ENCODE measurements at places on chromosomes 5 and 9.

GRCh38 chr9:116837018-116837989, 150.2 kb downstream of the TRIM32 start:
- no peak for DNase-seq

GRCh38 chr5:27462936-27463335, 424.6 kb upstream of the CDH9 start:
- no peak for DNase-seq

DNA sequence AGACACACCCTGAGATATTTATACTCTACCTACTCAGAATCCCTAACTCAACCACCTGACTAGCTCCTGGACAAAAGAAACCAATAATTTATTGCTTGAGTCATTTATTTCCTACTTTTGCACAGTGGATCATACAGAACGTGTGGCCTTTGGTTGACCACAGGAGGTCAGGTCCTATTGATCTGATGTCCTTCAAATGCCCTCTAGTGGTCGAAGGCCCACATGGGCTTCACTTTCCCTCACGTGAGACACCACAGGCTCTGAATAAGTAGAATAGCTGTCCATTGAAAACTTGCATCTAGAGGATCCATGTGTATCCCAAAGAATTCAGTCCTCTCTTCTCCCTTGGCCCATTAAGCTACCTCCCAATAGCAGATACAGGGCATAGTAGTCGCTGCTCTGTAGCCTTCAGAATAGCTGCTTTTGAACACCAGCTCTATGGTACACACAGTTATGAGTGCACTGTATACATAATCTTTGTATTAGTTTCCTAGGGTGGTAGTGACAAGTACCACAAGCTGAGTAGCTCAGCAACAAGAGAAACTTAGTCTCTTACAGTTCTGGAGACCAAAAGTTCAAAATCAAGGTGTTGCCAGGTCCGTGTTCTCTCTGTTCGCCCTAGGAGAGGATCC, 177.6 kb upstream of the SMARCA2 start:
- DNase-seq = no peak

DNA sequence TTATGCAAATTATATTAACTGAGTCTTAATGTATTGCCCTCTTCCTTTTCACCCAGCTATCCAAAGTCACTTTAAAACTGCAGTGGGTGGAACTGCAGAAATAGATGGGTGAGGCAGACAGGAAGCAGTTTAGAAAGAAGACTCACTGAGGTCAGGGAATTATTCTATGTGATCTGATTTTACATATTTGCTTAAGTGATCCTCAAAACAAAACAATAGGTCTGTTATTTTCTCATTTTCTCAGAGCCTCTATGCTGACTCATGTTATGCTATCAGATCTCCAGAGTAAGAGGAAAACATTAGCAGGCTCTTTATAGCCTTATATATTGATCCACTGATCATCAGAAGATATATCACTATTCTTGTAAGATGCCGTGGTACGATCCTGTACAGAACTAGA, 63.5 kb downstream of the MRPS27 start:
- DNase-seq = no peak

DNA sequence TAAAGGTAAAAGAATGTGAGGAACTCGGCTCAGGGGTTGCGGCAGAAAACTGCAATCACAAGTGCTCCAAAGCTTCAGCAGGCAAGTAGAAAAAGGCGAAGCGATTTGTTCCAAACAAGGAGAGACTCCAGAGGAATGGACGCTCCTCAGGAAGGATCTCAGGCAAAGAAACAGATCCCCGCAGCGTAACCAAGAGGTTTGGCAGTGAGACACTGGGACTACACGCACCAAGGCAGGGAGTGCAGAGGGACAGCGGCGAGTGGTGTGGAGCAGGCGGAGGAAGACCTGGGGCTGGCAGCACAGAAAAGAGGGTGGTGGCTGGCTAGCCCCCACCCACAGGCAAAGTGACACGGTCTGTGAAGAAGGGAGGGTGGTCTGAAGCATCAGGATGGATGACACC, 54.7 kb upstream of the GOLPH3 start:
- no peak for DNase-seq

DNA sequence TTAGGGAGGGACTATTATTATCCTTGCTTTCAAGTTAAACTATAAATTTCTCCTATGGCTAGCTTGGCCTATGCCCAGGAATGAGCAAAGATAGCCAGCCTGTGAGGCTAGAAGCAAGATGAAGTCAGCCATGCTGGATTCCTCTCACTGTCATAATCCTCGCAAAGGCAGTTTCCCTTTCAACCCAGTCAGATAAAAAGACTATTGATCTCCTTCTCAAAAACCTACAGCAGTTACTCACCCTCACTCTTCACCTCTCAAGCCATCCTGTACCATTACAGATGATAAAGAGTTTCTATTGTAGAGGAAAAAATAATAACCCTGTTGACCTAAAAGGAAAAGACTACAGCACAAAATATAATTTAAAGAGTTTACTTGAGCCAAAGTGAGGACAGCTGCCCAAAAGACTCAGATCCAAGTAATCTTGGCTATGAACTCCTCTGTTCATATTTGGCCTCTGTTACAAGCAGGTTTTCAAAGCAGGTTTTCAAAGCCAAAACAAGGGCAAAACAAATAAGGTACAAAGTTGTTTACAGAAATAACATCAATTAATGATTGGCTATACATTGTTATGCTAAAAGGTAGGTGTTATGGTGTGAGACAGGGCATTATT, 41.7 kb downstream of the KCNV2 start:
- no peak for DNase-seq

- no peak for DNase-seq
These were observed 206.5 kb downstream of the DAB2IP start for GRCh38 chr9:121857928-121858327.
